ENCODE measurements at places on chromosomes 16 and 17.

DNA sequence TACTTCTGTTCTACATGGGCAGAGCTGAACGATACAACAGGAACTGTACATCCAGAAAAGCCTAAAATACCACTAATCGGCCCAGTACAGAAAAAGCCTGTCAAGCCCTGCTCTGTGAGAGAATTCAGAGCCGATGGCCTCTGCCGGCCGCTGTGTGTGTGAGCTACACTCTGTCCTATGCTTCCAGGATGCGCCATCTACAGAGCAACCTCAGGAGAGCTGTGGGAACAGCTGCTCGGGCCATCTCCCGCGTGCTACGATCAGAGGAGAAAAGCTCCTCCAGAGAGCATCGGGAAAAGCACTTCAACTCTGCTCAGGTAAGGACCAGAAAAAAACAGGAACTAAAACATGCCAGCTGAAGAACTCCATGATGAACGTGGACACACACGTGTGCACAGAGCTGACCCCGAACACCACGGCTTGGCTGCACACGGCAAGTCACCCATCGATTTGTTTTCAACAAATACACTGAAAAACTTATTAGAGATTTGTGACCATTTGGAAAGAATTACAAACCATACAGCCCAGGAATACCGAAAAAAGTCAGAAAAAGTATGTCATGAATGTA, 115.9 kb downstream of the ANKRD11 start:
- no peak for DNase-seq

DNA sequence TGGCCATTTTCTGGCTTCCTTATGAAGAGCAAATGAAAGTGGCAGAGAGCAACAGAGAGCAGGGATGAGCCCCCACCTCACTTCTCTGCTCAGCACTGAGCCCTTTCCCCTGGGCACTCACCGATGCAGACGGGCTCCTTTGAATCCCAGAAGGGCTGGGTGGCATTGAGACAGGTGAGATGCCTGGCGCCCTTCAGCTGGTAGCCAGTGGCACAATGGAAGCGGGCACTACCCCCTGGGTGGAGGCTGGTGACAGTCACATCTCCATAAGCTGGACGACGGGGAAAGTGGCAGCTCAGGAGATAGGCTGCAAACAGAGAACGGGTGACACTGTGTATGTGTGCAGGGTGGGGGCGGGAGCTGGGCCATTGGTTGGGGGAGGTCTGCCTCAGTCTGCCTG, 12.5 kb upstream of the PHF12 start:
- no peak for DNase-seq

DNA sequence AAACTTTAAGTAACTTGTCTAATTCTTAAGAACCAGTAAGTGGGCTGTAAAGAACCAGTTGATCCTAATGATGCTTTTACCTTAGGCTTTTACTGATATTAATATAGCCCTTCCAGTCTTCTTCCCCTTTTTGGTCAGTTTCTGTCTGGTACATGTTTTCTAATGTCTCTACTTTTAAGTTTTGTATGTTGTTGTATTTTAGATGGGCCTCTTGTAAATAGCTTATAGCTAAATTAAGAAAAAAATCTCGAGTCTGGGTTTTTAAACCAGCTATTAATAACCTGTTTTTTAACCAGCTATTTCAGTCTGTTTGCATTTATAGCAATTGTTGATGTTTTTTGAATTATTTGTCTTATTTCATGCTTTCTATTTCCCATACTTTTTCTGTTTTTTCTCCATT, 79.0 kb downstream of the PITPNC1 start:
- DNase-seq = no peak

DNA sequence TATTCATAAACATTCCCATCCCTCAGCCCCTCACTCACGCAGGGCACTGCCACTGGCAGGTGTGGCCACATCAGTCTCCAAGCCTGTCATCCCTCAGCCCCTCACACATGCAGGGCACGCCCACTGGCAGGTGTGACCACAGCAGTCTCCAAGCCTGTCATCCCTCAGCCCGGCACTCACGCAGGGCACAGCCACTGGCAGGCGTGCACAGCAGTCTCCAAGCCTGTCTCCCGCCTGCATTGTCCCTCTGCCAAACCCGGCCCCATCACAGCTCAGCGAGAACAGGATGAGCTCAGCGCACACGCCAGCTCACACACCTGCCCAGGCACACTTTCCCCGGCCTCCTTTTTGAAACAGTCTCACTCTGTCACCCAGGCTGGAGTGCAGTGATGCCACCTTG, 11.4 kb upstream of the KREMEN2 start:
- no peak for DNase-seq

DNA sequence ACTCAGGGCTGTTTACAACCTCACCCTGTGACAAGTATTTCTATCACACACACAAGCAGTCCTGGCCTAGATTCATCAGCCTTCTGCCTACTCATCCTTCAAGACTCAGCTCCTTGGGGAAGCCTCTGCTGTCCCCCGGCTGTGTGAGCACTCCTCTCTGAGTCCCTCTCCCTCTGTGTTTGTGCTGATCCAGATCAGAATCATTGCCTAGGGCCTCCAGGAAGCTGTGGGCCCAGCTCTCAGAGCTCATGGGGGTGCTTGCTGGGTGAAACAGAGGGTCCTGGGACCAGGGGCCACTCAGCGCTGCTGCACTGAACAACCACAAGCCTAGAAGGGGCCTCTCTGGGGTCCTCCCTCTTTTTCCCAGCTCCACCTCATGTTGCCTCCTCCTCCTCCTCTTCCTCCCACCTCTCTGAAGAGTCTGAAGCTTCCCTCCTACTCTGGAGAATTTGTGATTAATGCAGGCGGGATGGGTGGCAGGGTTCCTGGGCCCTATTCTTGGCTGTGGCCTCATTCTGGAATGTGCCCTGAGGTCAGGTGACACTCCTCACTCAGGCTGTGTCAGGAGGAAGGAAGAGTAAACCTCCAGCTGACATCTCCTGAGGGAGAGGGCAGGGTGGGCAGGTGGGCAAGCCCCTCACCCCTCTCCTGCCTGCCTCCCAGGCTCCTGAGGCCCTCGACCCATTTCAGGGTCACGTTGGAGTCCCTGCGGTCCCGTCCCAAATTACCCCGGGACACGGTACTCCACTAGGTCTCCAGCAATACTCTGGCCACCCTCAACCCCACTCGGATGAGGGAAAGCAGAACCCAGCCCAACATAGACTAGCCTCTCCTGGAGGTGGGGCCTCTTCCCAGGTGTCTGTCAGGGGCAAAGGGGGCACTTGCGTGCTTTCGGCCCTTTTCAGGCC, 10.1 kb downstream of the WFIKKN2 start:
- no peak for DNase-seq

- DNase-seq = no peak
Observed at GRCh38 chr16:76940251-76940650, 250.7 kb upstream of the MON1B start.

- no peak for DNase-seq
Observed at GRCh38 chr16:81353895-81354294, 39.1 kb downstream of the GAN start.

GRCh38 chr16:68517606-68518166, 21.4 kb upstream of the ZFP90 start:
- no peak for DNase-seq
